ENCODE measurements at places on chromosomes 3 and 15.

DNA sequence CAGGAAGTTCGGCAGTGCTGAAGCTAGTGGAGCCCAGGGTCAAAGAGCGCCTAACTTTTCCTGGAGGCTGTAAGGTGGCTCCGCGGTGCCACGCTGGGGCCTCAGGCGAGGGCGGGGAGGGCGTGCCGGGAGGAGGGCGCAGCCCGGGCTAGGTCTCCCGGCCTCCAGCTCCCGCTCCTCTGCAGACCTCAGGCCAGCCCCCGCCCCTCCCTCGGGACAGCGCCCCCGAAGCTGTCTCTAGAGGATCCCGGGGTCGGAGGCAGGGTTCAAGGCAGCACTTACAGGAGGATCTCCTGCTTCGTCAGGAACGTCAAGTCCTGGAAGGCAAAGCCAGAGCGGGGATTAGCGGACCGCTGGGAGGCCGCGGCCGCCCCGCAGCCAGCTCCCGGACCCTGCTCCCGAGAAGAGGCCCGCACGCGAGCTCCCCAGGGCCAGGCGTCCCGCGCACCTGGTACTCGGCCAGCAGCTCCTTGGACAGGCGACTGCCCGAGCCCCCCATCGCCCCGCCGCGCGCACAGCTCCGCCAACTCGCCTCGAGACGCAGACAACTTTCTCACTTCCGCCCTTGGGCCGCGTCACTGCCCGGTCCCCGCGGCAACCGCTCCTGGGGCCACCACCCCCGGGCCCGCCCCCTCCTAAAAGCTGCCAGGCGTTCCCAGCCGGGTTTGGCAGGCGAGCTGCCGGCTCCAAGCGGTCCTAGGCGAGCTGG, at the start of gene CIB1:
CIB1 (minus strand) TSS at position 555 of the 709 bp plus-strand sequence; CDS start at position 499, 56 bp downstream.
- DNase-seq = peak; percentile 95

- no peak for DNase-seq
These were observed 229.7 kb upstream of the BHLHE40 start for GRCh38 chr3:4749567-4750002.

GRCh38 chr3:14424711-14425580, 22.5 kb downstream of the SLC6A6 start:
- no peak for DNase-seq

GRCh38 chr15:43317566-43318184, 12.7 kb downstream of the LCMT2 start:
- no peak for DNase-seq

DNA sequence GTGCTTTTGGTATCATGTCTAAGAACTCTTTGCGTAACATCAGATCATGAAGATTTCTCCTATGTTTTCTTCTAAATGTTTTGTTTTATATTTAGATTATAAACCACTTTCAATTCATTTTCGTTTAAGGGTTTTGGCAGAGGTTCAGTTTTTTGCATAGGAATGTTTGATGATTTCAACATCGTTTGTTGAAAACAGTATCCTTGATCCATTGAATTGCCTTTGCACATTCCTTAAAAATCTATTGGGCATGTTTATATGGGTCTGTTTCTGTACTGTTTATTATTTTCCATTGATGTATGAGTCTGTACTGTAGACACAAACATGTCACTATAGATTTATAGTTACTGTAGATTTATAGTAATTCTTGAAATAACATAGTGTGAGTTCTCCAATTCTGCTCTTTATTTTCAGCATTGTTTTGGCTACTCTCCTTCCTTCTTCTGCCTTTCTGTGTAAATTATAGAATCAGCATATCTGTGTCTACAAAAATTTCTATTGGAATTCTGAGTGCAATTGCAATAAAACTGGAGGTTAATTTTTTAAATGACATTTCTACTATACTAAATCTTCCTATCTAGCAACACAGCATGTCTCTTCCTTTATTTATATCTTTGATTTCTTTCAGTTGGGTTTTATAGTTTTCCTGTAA, 374.0 kb downstream of the SV2B start:
- no peak for DNase-seq

GRCh38 chr3:54731732-54732445, 196.0 kb downstream of the LRTM1 start:
- DNase-seq = no peak
